ENCODE measurements at places on chromosomes 16 and 17.

DNA sequence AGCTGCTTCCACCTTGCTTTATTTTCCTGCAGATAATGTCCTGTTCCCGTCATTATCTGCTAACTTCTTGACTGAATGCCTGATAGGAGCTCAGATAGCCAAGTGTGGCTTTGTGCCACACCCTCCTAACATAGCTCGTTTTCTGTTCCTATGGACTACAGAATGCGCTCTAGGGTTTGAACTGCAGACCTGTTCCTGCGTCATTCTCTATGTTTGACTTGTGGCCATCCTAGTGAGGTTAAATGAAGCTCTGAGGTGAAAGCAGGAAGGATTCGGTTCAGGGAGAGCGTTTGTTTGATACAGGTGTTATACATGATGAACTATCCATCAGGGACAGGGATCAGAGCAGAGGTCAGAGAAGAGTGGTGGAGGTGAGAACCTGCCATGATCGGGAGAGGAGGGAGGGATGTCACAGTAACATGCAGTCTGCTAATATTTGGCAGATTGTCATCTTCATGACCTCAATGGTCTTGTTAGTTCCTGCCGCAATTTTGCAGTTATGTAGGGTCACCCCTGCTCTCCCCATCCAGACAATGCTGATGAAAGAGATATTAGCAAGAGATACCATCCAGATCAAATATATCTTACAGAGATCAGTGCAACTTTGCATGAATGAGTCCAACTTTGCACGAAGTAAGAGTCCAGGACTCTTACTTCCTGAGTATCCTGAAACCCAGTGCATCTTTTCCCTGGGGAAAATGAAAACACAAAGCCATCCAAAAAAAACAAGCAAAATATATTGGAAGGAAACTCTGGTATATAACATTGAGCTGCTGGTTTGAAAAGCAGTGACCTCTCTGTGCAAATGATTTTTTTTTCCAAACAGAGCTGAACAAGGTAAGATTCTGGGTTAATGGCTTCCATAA, 32.8 kb downstream of the MPHOSPH6 start:
- DNase-seq: no peak

DNA sequence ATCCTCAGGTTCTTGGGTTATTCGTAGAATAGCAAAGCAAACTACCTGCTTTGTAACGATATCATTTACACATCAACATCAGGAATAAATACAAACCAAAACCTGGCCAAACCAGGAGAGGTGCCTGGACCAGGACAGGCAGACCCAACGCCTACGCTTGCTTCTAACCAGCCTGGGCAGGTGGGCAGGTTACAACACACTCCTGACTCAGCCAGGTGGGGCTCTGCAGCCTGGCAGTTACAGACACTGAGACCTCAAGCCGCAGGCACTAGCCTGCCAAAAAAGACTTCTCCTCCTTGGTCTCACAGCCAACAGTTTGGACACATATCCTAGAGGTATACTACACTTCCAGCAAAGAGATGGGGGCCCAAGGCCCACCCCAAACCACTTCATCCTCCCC, 14.0 kb downstream of the ANKRD11 start:
- DNase-seq: no peak

GRCh38 chr16:254461-254860, 19.8 kb downstream of the FAM234A start:
- DNase-seq: no peak

GRCh38 chr17:80981062-80981902, 10.4 kb upstream of the CHMP6 start:
- no peak for DNase-seq

GRCh38 chr17:57522042-57523005, 222.8 kb downstream of the CCDC182 start:
- DNase-seq: no peak

DNA sequence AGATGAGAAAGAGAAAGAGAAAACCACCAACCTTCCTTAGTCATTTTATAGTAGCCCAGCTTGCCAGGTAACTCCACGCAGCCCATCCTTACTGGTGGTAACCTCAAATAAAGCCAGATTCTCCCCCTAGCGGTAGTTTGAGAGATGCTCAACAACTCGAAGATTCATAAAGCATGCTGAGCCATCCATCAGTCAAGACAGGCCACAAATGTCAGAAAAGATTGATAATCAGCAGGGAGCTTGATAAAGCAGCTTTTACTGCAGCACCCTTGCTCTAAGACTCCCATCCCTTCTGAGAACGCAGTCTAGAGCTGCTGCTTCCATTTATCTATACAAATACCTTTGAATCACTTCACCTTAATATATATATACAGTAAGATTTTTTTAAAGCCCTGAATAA, 451.5 kb upstream of the HSBP1 start:
- no peak for DNase-seq

Measured in stimulated activated CD8-positive, alpha-beta memory T cell treated with anti-CD3 and anti-CD28 coated beads, Interleukin-4, amount 100 ng/mL, for 1 hour (primary cell).